Right hindlimb (tissue), 1 donor: ENCODE measurements at places on chromosomes 13 and 19.

- DNase-seq, result no peak
These were observed 148.7 kb downstream of the NALCN start for GRCh38 chr13:101267656-101268055.

DNA sequence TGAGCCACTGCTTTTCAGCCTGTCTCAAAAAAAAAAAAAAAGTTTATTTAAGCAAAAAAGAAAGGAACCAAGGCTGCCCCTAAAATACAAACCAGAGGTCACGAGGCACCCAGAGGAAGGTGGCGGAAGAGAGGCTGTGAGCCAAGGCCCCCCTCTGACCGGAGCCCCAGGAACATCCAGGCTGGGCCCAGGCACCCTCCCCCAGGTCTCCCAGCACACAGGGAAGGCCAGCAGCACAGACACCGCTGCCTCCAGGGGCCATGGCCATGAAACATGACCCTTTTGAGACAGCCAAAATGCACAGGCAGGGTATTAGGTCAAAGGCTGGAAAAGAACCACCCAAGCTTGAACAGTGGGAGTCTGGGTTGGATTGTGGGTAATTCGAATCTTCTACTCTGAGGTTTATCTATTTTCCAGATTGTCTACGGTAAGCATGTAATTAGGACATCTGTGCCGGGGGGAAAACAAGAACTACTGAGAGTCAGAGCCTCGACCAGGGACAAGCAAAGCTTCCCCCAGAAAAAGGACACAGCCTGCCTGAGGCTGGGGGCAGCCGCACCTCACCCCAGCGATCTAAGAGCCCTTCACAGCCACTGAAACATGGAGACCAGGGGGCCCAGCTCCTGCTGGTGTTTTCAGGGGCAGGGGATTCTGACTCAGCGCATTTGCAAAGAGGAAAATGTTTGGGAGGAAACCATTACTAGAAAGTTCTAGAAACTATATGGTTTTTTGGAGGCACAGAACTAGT lies 8.4 kb downstream of the PEX11G start:
- no peak for DNase-seq

DNA sequence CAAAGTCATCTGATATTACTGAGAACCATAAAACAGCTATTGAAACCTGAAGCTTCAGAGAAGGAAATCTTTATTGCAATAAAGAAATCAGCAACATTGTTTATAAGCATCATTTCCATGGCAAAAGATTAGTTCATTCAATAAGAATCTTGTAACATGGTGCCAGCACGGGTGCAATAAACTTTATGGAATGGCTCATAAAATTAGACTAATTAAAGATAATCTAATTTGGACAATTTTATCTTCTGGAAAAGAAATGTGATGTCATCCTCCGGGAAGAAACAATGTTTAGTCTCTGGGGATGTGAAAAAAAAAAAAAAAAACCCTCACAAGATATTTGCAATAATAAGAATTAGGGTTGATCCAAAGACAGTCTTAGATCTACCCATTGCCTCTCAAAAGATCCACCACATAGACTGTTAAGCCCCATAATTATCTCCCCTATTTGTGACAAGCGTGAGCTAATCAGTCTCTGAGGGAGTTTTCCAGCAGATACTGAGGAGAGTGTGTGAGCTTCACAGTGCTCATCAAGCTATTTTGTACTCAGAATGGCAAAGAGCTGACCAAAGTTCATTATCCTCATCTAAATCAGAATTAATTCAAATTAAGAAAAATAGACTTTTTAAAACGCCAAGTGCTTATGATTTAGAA lies 297.0 kb upstream of the EDNRB start:
- DNase-seq, result no peak

DNA sequence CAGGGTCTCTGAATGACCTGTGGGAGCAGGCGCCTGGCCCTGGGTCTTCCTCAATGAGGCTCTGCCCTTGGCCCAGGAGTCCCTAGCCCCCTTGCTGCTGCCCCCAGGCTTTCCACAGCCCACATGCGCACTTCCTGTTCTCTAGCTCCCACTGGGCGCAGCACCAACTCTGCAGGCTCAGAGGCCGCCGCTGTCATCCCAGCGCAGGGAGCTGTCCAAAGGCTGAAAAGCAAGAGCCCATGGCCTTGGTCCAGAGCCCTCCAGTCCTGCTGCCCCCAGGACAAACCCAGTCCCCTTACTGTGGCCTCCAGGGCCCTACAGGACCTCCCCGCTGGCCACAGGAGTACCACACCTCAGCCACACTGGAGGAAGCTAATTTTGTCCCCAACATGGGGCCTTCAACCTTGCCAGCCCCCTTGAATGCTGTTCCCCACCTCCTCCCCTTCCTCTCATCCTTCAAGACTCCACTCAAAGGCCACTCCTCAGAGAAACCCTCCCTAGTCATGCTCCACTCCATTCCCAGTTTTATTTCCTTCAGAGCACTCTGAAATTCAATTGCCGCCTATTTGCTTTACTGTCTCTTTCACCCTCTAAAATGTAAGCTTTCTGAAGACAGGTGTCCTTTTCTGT lies 8.0 kb upstream of the POU2F2 start:
- DNase-seq, result peak; percentile 84

DNA sequence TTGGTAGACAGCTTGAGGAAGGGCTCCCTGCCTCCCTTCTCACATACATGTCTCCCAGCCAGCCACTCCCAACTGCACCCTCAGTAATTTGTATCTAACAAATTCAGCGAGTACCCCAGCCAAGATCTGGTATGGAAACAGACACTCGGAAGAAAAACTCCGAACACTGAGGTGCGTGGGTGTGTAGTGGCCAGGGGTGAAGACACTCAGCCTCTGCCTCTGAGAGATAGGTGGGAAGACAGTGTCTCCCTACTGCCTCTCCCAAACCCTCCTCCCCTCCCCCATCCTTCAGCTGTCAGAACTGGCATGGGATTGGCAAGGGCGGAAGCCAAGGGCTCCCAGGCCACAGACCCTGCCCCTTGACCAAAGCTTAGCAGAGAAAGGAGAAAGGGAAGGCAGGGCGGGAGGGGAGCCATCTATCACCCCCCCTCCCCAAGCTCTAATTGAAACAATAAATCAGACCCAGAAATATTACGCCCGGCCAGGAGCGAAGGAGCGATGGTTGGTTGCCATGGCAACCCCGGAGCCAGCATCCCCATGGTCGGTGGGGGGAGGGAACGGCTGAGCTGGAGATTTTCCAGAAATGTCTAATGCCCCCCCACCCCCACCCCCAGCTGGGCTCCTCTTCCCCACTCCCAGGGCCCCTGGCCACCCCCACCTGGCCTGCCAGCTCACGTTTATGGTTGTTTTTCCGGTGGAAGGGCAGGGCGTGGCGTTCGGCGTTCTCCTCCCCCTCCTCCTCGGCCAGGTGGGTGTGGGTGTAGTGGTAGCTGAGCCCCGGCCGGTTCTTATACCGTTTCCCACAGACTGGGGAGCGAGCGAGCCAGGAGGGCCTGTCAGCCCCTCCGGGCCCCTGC lies 7.0 kb downstream of the DPF1 start:
- DNase-seq, result no peak

- DNase-seq, result no peak
These were observed 343.9 kb downstream of the TBC1D4 start for GRCh38 chr13:75137911-75138571.

DNA sequence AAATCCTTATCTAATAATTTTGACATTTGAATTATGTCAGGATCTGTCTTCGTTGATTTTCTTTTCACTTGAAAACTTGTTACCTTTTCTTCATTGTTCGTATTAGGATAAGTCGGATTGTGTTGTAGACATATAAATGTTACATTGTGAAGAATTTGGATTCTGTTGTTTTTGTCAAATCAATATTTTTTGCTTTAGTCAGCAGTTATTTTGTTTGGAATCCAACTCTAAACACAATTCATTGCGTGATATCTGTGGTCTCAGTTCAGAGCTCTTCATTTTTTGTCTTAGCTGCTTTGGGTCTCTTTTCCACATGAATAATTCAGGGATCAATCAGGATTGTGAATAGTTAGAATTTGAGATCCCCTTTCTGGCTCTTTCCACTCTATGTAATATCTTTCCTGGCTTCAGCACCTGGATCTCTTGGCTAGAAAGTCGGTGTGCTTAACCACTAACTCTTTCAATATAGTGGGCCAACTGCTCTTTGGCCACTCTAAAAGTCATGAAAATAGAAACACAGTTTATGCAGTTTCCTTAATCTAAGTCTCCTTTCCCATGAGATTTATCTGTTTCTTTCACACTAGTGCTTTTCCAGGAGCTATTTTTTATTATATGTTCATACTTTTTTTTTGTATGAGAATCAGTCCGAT lies 2494.2 kb upstream of the PCDH20 start:
- peak; percentile 23 for DNase-seq

DNA sequence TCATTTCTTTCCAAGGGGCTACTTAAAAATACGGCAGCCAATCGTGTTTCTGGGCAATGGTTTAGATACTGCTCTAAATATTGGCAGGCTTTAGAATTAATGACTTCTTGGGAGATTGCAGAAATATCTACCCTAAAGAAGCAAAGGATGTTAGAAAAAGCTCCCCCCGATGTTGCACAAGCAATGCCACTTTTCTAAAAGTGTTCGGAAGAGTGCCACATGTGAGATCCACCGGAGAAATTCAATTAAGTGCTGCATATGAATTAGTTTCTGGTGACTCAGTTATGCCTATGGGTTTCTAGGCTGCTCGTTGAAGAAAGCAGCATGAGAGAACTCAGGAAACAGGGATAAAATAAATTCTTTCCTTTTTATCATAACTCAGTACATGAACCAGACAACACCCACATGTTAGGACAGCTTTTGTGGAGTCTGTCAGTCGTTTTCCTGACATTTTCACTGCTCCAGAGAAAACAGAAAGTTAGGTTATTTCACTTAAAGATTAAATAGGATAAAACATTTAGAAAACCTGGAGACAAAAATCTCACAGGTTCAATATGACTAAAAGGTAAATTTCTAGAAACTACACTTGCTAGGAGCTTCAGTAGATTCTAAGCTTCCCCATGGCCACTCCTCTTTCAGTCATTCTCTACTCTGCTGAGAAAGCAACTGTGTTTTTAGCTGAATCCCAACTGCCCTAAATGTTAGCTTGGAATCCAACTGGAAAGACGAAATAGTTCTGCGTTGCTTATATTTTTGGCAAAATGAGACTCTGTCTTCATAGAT lies 244.7 kb downstream of the DCLK1 start:
- no peak for DNase-seq

DNA sequence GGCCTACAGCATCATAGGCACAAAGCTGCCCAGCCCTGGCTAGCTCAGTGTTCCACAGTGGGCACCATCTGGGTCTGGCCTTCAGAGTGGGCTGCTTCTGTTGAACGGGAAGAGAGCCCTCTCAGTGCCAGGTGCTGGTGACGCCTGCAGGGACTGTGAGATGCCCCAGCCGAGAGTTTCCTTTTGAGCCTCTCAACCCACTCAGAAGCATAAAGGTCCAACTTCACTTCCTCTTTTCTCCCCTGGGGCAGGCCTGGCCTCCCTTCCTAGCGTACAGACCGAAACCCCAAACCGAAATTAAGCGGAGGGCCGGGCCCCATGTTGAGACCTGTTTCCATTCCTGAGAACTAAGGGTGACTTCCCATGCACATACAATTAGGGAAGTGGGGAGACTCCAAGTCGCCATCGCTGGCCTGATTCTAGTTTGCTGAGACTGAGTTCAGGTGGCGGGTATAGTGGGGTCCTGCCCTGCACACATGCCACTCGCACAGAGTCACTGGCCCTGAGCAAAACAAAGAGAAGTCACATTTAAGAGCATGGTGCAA lies 6.9 kb downstream of the RAB8A start:
- no peak for DNase-seq

DNA sequence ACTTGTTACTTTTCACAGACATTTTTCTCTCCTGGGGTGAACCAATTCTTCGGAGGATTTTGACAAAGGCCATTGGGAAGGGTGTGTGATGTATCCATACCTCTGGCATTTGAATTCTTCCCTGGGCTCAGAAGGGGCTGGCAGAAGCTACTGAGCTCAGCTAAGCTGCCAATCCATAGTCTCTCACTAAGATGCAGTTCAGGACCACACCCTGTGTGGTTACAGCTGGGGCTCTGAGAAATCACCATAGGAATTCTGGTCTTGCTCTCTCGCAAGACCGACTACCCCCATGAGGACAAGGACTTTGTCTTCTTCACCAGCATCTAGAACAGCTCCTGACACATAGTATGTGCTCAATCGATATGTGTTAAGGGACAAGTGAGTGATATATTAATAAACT lies 6.0 kb downstream of the C13orf42 start:
- no peak for DNase-seq

GRCh38 chr13:49214917-49215376 lies 5.2 kb upstream of the MLNR start:
- no peak for DNase-seq
